ENCODE measurements at places on chromosomes 4 and X. TPM values are rescaled to one million over a fixed set of nuclear protein-coding genes. Genes with fewer than 3 reads are reported as not detected.

GRCh38 chr4:25911356-25911755 lies 2.7 kb upstream of the SMIM20 start:
- DNase-seq = no peak

- DNase-seq = peak; percentile 36
Measured at GRCh38 chrX:154712781-154713740, 37.8 kb downstream of the GAB3 start.

GRCh38 chrX:36199928-36200327 lies 280.4 kb downstream of the CFAP47 start:
- no peak for DNase-seq

- no peak for DNase-seq
Measured at GRCh38 chr4:146844761-146845160, 100.9 kb downstream of the TTC29 start.

PIR gene
- not detected for total RNA-seq

HTRA3 gene
- total RNA-seq = not detected

DNA sequence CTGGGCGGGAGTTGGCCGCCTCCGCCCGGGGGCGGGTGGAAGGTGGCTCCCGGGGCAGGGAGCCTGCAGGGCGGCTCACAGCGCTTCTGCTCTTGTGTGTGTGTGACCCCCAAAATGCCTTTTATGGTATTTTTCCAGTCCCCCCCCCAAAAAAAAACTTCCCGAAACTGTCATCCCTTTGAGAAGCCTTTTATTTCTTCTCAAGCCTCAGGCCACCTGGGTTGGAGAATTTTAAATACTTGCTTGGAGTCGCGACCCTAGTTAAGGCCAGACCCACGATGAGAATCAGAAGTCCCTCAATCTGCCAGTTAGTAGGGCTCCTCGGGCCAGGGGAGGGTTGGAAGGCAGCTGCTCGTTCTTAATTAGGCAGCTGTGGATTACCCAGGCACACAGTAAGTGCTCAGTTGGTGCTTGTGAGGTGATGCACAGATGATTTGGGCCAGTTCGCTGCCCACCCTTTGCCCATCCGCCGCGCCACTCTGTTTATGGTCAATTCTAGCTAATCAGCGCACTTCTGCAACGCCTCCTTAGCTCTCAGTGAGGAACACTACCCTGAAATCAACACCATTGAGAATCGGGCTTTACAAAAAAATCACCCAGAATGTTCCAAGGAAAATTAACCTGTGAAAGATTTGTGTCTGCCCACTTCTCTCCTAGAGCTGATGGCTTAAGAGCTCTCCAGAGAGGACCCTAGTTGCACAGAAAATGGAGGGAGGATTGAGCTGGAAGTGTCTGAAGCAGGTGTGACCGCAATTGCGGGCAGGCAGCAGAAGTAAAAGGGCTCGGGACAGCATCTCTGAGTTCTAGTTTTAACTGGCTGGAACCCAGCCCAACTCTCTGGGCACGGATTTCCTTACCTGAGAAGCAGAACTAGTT lies 648 bp upstream of the SCD5 start:
- peak; percentile 6 for DNase-seq

GRCh38 chr4:3677748-3678070 lies 88.5 kb upstream of the ADRA2C start:
- DNase-seq = no peak

DNA sequence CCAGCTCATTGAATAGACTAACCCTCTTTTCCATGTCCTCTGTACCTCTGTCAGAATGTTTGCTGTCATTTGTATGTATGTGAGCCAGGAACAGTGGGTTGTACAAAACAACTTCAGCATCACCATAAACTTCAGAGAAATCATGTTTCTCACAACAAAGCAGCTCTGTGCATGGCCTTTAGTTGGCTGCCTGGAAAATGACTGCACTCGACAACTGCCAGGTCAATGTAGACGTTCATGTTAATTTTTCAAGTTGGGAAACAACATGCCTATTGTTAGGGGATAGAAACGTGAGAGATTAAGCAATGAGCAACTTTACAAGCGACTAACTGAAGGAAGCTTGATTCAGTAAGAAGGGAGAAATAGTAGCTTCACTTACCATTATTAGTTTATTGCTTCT lies 17.9 kb upstream of the CXCL11 start:
- DNase-seq = no peak

NLGN4X gene
- not detected for total RNA-seq

GRCh38 chr4:123976285-123976684 lies 579.7 kb downstream of the SPRY1 start:
- DNase-seq = no peak

PGRMC2 gene
- 48.6 TPM for total RNA-seq

DNA sequence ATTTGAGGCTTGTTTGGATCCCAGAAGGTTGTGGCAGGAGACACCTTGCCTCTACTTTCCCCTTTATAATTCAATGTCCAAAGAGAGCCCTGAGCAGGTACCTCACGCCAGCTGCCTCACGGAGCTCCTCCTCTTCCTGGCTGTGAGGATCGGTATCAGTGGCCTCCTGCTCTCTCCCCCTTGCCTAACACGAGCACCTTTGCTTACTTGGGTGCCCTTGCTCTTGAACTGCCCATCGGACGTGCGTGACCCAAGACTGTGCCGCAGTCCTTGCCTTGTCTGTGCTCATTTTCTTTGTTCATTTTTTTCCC lies 27.8 kb upstream of the MSANTD1 start:
- DNase-seq = no peak

PIGA gene
- 119 TPM for total RNA-seq

DNA sequence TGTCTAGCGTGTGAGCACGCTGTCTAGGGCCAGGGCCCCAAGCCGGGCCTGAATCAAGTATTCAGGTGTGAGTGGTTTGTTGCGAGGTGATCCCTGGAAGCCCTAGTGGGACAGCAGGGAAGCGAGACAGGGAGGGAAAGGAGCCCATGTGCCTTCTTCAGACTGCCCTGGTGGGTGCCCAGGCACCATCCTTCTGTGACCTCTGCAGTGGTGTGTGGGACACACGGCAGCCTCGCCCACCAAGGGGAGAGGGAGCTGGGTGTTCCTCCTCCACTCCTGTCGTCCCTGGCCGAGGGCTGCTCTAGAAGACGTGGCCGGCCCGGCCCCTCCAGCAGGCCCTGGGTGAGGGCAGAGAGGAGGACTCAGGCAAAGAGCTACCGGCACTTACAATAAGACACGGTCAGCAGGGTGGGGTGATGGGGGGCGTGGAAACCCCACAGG lies 47.4 kb downstream of the HTRA3 start:
- no peak for DNase-seq

TEX28 gene
- total RNA-seq = not detected

HMGB2 gene
- total RNA-seq = 210 TPM

GRCh38 chr4:120919358-120919757 lies 3.2 kb downstream of the PRDM5 start:
- DNase-seq = no peak

DNA sequence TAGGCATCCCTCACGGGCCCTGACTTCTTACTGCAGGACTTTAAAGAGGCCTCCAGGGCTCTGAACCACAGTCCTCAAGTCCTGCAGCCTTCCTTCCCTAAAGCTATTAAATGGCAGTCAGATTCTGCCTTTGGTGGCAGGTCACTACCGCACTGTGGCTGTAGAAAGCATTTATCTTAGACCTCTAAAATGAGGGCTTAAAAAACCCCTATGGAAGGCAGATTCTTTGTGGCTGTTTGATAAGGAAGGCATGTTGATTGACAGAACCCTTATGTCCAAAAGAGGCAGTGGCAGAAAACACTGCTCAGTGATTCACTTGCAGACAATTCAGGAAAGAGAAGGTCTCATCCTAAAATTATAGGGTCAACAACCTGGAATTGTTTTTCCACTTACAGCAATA lies 79.2 kb downstream of the FBXL5 start:
- no peak for DNase-seq

GRCh38 chr4:135244056-135244455 lies 1042.5 kb upstream of the PABPC4L start:
- DNase-seq = no peak

NLGN3 gene
- total RNA-seq = 4.4 TPM

GRCh38 chr4:154982187-154983047 lies 201.3 kb downstream of the RBM46 start:
- peak; percentile 36 for DNase-seq

- no peak for DNase-seq
Measured at GRCh38 chr4:181350615-181351415, 892.4 kb upstream of the TENM3 start.

PRDM8 gene
- 31.7 TPM for total RNA-seq

- no peak for DNase-seq
Measured at GRCh38 chr4:155769090-155769489, 10.3 kb downstream of the GUCY1B1 start.

- DNase-seq = no peak
Measured at GRCh38 chrX:47189906-47190305, 3.7 kb upstream of the UBA1 start.

DNA sequence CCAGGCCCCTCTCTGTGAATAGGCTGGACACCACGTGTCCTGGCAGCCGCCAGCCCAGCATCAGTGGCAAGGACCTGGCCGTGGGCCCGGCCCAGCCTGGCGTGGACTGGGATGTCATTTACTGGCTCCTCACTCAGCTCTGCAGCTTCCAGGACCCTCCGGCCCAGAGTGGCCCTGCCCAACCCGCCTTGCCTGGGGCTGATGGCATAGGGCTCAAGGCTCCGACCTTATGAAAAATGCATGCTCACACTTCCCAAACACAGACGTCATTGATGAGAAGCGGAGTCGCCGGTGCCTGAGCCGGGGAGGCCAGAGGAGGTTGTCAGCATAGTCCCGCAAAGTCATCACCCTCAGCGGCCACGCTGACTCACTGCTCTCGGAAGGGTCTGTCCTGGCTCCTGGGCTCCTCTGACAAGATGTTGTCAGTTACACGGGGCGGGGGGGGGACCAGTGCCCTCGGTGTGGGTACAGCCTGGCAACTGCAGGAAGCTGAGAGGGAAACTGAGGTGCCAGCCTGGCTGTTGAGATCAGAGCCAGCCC lies 14.3 kb downstream of the CFAP99 start:
- DNase-seq = no peak

SLIT2 gene
- not detected for total RNA-seq

All from CD4-positive, CD25-positive, alpha-beta regulatory T cell (primary cell).